Cardiac septum (tissue), 1 donor: ENCODE measurements at places on chromosomes 6 and 20. TPM values are rescaled to one million over a fixed set of nuclear protein-coding genes. Genes with fewer than 3 reads are reported as not detected.

DNA sequence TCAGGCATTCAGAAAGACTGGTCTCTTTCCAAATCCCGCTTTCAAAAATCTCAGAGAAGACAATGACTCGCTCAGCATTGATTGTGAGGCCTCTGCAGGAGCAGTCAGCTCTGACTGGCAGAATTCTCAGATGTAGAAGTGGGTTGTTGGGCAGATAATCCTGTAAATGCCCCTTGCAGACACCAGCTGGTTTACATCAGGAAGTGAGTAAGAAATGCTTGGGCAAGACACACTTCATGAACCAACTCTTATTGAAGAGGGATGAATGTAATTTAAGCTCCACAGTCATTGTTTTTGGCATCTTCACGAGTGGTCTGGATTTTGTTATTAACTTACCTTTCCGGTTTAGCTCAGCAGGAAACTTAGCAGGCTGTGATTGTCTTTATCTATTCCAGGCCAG is 166.6 kb downstream of the PLCB4 start:
- no peak for DNase-seq

Gene PLA2G7
- 0.46 TPM for total RNA-seq

DNA sequence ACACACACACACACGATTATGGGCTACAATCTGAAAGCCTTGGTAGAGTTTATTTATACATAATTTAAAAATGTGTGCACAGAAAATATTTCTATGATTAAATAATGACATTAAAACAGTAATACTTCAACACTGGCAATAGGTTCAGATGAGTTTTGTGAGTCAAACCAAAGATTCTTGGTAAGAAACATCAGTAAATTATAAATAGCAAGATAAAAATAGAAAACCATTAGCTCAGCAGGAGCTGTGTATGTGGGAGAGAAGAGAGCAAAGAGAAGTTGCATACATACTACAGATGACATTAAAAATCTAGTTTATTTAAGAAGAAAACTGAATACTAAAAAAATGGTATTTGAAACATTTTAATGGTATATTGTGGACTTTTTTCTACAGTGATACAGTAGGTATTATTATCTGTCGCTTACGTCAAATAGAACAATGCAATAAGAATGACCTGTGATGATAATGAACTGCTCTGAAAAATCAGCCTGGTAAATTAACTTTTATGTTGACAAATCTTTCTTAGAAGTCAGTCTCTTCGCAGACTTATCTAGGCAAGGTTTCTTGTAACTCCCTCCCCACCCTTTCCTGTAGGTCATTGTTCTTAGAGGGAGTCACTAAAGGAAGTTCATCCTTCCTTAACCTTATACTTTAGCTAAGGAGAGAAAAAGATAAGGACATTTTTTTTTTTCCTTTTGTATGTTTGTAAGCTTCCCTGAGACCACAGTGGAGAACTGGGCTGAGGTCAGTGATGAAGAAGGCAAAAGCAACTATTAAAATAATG is 149.3 kb downstream of the GJA1 start:
- DNase-seq, result no peak

DNA sequence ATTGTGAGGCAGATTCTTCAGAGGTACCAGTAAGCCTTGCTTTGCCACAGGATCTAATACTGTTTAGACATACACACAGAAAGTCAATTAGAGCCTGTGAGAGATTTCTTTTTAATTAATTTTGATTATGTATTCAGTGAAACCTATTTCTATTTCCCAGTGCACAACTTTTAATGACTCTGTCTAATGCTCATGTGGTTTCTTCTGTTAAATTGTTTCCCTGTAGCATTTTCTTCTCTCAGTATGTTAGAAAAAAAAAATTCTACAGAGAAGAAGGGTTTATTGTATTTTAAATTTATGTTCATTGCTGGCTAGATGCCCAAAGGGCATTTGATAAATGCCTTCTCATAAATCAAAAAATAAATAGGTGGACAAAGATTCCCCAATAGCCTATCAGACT is 293.7 kb downstream of the C6orf118 start:
- DNase-seq, result no peak

Gene GABRR1
- total RNA-seq, result not detected

Gene FAM50B
- 18.2 TPM for total RNA-seq

- DNase-seq, result no peak
Observed at GRCh38 chr6:16338577-16339264, 100.3 kb downstream of the GMPR start.

DNA sequence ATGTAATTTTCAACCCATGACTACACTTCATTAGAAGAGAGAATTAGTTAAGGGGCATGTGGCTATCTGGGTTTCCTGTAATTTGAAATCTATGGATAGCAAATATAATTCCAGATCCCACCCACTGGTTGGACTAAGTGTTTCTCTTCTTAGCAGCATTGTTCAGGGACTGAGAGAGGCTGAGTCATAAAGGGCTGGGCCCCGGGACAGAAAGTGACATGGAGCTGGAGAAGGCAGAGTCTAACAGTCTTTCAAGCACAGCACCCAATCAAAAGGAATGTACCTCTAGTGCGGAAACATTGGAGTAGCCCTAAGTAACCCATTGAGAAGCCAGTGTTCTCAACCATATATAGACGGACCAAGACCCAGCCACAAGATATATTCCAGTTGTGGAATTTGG is 363.9 kb downstream of the DHX35 start:
- DNase-seq, result no peak

Gene COL9A1
- 2.6 TPM for total RNA-seq

- no peak for DNase-seq
Observed at GRCh38 chr6:11017090-11017489, 27.0 kb downstream of the ELOVL2 start.

- no peak for DNase-seq
Observed at GRCh38 chr6:11076540-11076939, 17.1 kb upstream of the SMIM13 start.

DNA sequence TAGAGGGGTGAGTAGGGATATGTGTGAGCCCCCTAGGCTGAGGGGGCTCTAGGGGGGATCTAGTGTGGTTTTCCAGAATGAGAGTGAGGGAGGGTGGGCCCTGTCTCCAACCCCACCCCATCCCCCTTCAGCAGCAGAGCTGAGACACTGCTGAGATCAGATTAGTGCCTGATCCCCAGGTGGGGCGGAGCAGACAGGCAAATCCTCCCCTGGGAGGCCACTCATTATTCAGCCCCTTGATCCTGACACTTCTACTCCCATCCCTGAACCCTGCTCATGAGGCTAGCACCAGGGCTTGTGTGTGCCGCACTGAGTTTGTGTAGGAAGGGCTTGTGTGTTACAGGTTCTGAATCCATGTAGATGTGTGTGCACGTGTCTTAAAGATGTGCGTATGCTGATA is 42.5 kb downstream of the SPDEF start:
- DNase-seq, result no peak

Gene OVOL2
- total RNA-seq, result not detected

GRCh38 chr20:48100483-48100882 is 315.2 kb upstream of the SULF2 start:
- no peak for DNase-seq

Gene HEY2
- total RNA-seq, result 12.3 TPM

DNA sequence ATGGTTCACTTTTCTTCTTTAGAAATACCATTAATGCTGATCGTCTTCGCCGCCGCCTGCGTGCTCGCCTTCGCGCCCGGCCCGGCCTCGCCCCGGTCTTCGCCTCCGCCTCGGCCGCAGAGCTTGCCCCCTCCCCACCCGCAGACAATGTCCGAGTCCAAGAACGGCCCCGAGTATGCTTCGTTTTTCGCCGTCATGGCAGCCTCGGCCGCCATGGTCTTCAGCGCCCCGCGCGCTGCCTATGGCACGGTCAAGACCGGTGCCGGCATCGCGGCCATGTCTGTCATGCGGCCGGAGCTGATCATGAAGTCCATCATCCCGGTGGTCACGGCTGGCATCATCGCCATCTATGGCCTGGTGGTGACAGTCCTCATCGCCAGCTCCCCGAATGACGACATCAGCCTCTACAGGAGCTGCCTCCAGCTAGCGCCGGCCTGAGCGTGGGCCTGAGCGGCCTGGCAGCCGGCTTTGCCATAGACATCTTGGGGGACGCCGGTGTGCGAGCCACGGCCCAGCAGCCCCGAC is 4.8 kb upstream of the PRPH2 start:
- no peak for DNase-seq

- no peak for DNase-seq
Observed at GRCh38 chr6:34349211-34349610, 43.3 kb downstream of the NUDT3 start.

GRCh38 chr6:150874179-150874578 is 8.7 kb downstream of the MTHFD1L start:
- DNase-seq, result no peak

DNA sequence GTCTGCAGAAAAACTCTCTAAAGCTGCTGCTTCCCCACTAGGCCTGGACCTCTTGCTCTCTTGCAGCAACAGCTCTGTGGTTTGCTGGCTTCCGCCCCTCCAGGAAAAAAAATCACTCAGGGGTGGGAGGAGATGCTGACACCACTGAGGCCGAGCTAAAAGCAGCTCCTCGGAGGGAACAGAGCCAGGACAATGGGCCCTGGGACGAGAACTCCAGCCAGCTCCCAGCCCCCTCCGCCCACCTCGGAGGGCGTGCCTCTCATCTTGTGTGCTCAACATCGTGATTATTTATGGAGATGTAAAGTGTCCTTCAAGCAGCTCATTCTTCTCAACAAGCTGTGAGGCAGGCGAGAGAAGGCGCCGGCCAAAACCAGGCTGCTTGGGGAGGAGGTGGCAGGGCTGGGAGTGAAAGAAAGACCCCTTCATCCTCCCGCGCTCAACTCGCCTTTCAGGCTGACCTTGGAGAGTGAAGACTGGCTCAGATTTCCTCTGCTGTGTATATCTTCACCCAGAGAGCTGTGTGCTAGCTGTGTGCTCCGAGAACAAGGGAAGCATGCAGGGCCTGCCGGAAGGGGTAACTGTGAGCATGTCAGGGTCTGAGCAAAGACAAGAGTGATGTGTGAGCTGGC is 53.5 kb upstream of the LRFN2 start:
- DNase-seq, result no peak

DNA sequence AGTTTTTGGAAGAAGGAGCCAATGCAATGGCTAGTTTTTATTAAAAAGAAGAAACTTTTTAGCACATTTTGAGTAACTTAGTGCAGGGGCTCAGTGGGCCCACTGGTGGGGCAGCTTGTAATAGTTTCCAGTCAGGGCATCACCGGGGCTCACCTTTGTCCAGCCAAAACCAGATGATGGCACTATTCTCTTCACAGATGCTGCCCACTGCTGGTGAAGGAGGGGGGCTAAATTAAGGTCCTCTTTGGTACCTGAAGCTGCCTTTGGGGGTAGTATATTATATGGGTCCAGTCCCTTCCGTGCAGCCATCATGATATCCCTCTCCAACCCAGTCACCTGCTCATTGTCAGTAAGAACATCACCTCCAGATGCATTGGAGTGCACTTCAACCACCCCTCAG is 182.9 kb downstream of the PDE7B start:
- DNase-seq, result no peak

Gene PEX7
- 13.2 TPM for total RNA-seq

- DNase-seq, result no peak
Observed at GRCh38 chr20:51386586-51386985, 155.9 kb downstream of the NFATC2 start.

Gene METTL24
- 2.0 TPM for total RNA-seq

GRCh38 chr6:1334684-1335083 is 22.8 kb downstream of the FOXQ1 start:
- no peak for DNase-seq

Gene GATA5
- total RNA-seq, result 1.0 TPM

Gene THBD
- 27.0 TPM for total RNA-seq

- no peak for DNase-seq
Observed at GRCh38 chr6:155782320-155782731, 326.7 kb upstream of the NOX3 start.

DNA sequence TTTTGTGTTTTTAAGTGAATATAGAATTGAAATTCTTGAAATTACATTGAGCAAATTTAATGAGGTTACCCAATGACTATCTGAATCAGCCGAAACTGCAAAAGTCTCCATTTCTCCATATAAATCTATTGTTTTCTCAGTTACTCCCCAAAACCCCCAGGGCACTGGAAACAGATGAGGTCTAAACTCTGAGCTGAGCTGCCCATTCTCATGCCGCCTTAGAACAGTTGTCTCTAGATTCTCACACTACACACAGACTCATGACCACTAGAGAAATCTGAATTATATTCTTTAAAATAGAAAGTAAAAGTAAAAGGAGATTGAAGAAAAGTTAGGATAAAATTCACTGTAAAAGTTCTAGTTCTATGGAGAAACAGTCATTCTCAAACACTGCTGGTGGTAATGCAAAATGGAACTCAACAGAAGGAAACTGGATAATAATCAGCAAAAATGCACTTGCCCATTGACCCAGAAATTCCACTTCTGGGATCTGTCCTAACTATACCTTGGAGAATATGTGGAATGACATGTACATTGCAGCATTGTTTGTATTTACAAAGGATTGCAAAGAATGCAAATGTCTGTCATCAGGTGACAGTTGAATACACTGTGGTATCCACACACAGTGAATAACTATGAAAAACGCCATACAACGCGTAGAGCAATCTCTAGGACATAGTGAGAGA is 125.5 kb downstream of the IPCEF1 start:
- DNase-seq, result no peak

DNA sequence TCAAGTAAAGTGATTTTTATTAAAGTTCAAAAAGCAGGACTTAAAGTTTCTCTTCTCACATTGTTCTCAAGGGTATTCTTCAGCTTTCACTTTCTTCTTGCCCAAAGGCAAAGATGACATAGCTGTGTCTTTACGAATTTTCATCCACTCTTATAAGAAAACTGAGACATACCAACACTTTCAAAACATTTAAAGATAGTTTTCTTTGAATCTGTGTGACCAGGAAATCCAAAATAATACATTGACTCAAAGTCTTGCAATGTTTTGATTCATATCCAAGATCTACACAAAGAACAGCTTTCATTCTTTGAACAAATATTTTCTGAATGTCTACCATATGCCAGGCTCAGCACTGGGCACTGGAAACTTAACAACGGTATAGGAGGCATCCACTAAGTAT is 117.9 kb downstream of the SIM1 start:
- DNase-seq, result no peak

Gene MCM9
- total RNA-seq, result 6.8 TPM

- no peak for DNase-seq
Observed at GRCh38 chr6:22322103-22323030, 25.5 kb upstream of the PRL start.

Gene LY6G6F
- not detected for total RNA-seq

- DNase-seq, result no peak
Observed at GRCh38 chr6:79208816-79209215, 25.7 kb downstream of the HMGN3 start.

GRCh38 chr6:135096403-135097130 is 41.9 kb upstream of the HBS1L start:
- DNase-seq, result no peak

DNA sequence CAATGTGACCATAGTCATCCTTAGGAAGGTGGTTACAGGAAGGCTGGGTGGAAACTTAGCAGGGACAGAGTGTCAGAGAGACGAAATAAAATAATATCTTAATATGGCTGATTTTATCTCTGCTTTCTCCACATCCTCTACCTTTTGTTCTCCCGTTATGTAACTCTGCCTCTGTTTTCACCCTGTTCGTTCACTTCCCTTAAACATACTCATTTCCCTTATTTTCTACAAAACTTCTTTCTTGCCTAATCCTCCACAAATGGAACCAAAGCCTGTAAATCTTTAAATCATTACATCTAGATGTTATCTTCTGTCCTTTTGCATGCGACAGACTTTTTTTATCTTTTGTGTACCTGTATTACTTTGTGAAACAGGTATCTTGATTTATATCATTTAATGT is 23.3 kb upstream of the CRIP3 start:
- DNase-seq, result no peak
